NCI-H460 (cell line): ENCODE measurements at places on chromosomes 7 and 10. TPM values are rescaled to one million over a fixed set of nuclear protein-coding genes. Genes with fewer than 3 reads are reported as not detected.

DNA sequence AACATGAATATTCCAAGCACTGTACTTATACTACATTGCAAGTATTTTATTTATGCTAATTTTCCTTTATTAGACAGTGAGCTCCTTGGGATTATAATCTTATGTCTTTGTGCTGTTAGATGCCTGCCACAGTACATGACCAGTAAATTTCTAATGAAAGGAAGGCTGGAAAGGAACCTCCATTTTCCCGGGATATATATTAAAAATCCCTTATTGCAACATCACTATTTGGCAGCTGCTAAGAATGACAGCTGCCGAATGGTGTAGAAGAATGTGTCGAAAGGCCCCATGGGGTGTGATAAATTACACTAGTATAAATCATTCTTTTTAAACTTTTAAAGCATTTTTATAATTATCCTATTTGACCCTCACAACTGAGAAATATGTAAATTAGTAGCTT, 59.1 kb downstream of the TFAM start:
- DNase-seq = no peak

DNA sequence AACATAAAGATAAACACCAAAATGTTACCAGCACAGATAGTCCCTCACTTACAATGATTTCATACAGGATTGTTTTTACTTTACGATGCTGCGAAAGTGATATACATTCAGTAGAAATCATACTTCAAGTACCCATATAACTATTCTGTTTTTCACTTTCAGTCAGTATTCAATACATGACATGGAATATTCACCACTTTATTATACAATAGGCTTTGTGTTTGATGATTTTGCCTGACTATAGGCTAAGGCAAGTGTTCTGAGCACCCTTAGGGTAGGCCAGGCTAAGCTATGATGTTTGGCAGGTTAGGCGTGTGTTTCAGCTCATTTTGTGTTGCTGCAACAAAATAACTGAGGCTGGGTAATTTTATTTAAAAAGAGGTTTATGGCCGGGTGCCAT, 155.0 kb downstream of the RTKN2 start:
- no peak for DNase-seq

DNA sequence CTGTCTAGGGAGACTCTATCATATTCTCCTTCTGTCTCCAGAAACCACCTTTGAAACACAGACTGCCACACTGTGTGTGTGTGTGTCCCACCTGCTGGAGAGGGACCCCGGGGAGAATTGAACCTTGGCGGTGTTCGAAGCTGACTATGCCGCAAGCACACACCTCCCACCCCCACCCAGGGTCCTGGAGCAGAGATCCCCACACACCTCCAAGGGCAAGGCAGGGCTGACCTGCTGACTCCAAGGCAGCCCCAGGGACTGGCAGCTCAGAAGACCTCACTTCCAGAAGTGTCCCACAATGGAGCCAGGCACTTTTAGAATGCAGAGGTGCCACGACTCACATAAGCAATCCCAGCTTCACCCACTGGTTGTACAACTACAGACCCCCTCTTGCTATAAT, 13.1 kb downstream of the DRGX start:
- DNase-seq = no peak

- no peak for DNase-seq
These were observed 167.3 kb upstream of the SHH start for GRCh38 chr7:155979566-155979965.

DNA sequence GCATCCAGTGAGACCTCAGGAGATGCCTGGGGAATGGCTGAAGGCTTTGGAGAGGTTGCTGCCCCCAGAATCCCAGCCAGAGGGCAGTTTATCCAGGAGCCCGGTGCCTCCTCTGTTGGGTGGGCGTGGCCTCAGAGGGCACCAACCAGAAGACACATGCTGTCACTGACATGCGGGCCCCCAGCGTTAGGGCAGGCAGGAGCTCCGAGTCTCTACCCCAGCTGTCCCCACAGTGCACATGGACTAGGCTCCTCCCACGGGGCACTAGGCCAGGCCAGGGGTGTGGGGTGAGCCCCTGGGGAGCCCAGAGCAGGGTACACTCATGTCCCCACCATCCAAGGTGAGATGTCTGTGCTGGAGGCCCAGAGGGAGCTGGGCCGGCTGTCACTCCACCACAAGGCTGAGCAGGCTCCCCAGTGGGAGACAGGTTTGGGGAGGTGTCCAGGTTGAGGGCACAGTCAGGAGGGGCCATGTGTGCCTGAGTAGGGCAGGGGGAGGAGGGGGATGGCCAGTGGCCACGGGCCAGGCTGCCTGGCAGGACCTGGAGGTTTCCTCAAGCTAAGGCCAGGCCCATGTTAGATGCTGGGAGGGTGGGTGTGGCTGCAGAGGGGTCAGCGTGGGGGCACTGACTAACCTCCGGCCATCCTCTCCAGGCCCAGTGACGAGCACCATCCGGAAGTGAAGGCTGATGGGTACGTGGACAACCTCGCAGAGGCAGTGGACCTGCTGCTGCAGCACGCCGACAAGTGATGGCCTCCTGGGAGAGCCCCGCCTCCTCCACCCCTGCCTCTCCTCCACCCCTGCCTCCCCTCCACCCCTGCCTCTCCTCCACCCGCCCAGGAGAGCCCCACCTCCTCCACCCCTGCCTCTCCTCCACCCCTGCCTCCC, 131.3 kb downstream of the FAM53B start:
- DNase-seq = no peak

DNA sequence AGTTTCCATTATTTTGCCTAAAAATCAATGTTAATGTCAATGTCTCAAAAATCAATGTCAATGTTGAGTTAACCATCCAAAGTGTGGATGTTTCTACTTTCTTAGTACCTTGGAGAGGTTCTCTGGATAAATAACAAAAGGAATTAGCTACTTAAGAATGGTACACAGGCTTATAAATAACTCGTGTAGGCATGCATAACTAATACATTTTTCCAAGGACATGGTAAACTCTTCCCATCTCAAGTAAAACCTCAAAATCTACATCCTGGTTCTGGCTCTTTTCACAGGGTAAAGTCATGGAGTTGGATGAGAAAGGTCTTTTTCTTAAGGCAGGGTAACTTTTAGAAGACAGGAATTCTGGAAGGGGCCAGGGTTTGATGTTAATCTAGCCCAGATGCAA, 59.9 kb downstream of the CAV1 start:
- DNase-seq = no peak

DNA sequence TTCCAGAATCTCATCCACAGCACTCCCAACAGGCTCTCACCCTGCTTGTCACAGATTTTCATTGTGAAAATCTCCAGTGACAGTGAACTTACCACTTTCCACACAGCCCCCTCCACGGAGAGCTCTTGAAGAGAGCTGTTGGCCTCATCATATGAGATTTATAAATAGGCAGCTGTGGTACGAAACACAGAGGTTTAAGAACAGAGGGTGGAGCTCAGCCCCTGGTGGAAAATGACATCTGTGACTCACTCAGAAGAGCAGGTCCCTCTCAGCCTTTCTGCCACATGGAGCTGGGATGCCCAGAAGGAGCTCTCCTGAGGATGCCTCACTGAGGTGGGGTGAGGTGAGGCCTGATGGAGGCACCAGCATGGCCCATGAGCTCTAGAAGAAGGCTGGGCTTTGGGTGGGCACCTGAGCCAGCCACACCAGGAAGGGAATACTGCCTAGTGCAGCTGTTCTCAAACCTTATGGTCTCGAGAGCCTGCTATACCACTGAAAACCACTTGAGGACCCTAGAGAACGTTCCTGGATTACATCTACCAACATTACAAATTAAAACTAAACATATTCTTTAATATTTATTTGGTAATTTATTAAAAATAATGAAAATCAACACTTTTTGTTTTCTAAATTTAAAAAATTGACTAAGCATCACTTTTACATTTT, 25.8 kb upstream of the EEPD1 start:
- DNase-seq = no peak

- DNase-seq = no peak
These were observed 97.0 kb upstream of the PPIF start for GRCh38 chr10:79250259-79250658.

GRCh38 chr10:103911021-103911459, 6.9 kb downstream of the STN1 start:
- DNase-seq = no peak

GRCh38 chr7:80584778-80585177, 53.7 kb upstream of the CD36 start:
- no peak for DNase-seq

GRCh38 chr10:5477948-5478693, 21.2 kb downstream of the CALML5 start:
- DNase-seq = no peak

- DNase-seq = no peak
These were observed 683 bp downstream of the MACROH2A2 start for GRCh38 chr10:70053218-70053840.

DNA sequence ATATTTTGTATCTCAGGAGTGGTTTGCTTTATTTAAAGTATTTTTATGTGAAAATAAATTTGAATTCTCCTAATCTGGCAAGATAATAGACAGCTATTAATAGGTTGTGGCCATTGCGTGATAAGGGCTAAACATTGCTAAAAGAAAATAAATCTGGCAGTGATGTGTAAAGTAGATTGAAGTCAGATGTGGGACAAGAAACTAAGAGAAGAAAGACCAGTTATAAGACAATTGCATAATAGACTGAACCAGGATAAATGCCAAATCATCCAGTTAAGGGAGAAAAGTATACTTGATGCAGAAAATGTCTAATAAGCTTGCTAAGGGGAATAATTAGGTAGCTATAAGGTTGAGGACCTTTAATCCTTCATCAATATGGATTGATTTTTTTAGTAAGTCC, 197.5 kb upstream of the CSTF2T start:
- no peak for DNase-seq

DNA sequence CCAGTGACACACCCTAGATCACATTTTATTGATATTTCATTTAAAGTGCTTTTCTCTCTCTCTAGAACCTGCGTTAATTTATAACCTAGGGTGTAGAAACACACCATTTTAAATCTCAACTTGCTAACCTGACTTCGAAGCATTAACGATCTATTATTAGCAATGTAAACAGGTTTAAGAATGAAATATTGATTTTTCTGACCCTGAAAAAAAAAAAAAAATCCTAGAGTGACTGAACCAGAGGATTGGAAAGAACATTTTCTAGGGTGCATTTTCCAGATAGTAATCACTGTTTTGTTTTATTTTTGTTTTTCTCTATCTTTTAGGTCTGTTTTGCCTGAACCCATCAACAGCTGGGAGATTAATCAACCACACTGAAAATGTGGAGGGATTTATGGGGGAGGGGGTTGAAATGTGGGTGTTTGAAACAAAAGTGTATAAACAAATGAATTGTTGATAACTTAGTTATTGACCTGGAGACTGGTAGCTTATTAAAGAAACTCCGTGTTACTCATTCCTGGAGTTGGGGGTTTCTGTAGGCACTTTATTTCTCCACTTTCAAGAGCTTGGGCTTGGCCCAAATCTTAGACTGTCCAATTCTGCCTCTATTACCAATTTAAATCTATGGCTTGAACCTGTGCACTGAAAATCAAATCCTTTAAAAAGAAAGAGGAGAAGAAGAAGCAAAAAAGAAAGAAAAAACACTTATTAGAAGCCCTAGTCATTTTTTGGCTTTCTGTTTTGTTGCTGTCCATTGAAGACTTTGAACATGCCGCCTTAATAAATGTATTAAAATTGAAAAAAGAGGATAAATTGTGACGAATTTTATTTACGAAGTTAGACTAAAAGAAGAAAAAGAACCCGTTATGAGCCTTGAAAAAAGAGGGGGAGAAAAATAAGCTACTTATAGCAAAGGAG, 2.8 kb downstream of the HOXA2 start:
- DNase-seq = no peak

- DNase-seq = no peak
These were observed 162.5 kb upstream of the PTN start for GRCh38 chr7:137506031-137506430.

- DNase-seq = no peak
These were observed 102.9 kb upstream of the AHR start for GRCh38 chr7:17195576-17195975.

GRCh38 chr7:16795624-16796023, 9.2 kb downstream of the AGR2 start:
- DNase-seq = no peak

Gene CC2D2B
- total RNA-seq = not detected in 2 replicates

Gene PIK3AP1
- total RNA-seq = 0.47 and 1.3 TPM in 2 replicates
